ENCODE measurements at places on chromosomes 7 and 10.

DNA sequence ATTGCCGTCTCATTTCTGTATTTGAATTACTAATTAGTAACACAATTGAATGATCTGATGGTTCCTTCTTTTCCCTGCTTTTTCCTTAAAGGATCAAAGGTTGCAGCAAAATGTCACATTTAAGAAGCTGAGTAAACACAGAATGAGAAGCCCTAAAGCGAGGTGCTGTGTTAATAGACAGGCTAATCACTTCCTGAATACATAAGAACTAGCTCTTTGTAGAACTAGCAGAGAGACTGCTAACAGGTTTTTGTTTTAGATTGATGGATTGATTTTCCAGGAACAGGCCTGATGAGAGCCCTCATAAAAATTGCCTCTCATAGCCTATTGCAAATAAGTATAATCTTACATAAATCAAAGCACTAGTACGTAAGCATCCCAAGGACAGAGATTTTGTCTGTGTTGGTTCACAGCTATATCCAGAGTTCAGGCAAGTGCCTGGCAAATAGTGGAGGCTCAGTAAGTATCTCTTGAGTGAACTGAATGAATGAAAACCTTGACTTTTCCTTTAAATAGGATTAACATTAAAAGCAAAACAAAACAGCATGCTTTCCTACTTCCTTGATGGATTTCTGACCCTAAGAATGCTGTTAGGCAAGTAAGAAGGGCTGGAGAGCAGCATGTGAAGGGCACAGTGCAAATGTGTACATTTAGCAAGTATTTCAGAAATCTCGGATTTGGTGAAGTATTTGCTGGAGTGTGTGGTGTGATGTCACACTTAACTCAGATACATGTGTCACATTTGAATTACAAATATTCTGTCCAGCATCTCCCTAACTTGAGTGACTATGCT, 3.3 kb downstream of the TMEM229A start:
- DNase-seq, result no peak

- DNase-seq, result no peak
These were observed 662.6 kb upstream of the IGFBP3 start for GRCh38 chr7:46583656-46584055.

GRCh38 chr7:1710936-1711335, 40.9 kb downstream of the ELFN1 start:
- no peak for DNase-seq

- no peak for DNase-seq
These were observed 33.5 kb downstream of the KCNMA1 start for GRCh38 chr10:77604063-77604462.

All from G401 (cell line).